ENCODE measurements at places on chromosomes 16 and 17.

GRCh38 chr17:77492446-77493237 is 351.9 kb downstream of the SEC14L1 start:
- no peak for DNase-seq

- no peak for DNase-seq
Observed at GRCh38 chr17:59623151-59623550, 3.5 kb downstream of the CLTC start.

DNA sequence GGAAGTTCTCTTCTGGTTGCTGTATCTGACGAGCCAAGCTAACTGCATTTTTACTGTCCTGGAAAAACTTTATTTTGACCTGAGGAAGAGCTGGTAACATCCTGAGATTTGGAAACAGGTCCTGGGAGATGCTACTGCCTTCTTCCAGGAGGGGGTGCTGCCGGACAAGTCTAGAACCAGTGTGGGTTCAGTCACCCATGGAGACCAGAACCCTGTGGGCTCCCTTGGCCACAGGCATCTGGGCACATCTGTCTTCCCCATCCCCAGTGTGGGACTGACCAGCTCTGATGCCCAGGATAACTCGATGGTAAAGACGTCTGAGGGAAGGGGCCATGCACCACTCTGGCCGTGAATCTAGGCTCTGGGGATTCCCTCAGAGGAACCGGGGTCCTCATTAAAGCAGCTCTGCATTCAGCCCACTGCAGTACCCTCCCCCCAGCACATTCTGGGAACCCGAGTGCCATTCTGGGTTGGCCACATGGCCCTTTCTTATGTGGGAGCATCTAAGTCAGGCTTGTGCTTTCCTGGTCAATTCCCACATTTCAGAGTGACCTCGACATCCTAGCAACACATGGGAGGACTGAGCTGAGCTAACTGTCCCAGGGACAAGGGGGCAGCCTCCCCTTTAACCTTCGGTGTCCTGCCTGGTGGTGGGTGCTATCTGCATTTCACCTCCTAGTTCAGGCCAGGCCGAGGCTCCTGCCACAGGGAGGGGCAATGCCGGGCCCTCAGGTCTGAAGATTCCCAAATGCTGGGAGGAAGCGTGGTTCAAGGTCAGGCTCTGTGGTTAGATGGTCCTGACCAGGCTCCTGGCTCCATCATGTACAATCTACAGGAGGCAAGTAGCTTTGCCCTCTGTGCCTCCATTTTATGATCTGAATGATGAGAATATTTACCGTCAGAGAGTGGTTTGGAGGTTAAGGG is 6.4 kb downstream of the C16orf86 start:
- peak; percentile 79 for DNase-seq

GRCh38 chr17:10600571-10600970 is 51.1 kb upstream of the MYH2 start:
- peak; percentile 20 for DNase-seq

DNA sequence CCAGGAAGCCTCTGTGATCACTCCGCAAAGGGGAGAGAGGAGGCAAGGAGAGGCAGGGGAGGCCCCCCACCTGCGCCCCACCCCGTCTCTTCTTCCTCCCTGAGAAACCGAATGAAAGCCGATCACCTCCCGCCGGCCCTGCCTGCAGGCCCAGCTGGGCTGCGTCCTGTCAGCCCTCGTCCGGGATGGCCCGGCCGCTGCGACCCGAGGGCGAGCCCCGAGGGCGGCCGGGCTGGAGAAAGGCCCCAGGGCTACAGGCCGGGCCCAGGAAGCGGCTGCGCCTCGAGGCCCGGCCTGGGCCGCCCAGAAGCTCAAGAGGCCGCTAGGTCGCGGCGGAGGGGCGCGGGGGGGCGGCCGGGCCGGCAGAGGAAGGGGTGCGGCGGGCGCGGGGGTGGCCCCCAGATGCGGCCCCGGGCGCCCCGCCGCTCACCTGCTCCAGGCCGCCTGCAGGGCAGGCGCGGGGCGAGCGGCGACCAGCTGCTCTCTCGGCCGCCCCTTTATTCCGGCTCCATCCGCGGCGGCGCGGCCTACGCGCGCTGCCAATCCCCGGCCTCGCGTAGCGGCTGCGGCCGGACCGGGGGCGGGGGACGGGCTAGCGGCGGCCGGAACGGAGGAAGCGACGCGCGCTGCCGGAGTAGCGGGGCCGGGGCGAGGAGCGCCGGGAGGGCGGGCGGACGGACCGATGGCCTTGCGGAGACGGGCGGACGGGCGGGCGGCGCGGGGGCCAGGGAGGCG is at the start of gene ZNF319:
Gene ZNF319, minus strand, starts transcription at position 702 of the 735 bp plus-strand sequence. CDS start 2,407 bp downstream, outside the sequence.
- DNase-seq: peak; percentile 34

- DNase-seq: no peak
Observed at GRCh38 chr17:7615265-7615747, 609 bp upstream of the FXR2 start.

DNA sequence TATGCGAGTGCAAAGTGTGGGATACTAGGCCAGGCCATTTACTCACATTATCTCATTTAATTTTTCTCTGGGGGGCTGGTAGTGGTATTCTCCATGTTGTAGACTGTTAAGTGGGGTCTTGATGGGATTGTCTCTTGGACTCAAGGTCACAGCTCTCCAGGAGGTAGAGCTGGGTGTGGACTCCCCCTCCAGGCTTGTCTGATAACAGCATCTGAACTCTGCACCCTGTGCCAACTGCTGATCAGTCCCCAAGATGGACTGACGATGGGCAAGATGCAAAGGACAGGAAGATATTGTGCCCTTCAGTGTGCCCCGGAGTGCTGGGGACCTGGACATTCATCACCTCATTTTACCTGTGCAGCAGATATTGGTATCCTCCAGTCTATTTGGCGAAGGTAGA is 147.8 kb downstream of the MSI2 start:
- DNase-seq: peak; percentile 38

- DNase-seq: peak; percentile 26
Observed at GRCh38 chr17:40035162-40035559, 19.0 kb downstream of the MED24 start.

DNA sequence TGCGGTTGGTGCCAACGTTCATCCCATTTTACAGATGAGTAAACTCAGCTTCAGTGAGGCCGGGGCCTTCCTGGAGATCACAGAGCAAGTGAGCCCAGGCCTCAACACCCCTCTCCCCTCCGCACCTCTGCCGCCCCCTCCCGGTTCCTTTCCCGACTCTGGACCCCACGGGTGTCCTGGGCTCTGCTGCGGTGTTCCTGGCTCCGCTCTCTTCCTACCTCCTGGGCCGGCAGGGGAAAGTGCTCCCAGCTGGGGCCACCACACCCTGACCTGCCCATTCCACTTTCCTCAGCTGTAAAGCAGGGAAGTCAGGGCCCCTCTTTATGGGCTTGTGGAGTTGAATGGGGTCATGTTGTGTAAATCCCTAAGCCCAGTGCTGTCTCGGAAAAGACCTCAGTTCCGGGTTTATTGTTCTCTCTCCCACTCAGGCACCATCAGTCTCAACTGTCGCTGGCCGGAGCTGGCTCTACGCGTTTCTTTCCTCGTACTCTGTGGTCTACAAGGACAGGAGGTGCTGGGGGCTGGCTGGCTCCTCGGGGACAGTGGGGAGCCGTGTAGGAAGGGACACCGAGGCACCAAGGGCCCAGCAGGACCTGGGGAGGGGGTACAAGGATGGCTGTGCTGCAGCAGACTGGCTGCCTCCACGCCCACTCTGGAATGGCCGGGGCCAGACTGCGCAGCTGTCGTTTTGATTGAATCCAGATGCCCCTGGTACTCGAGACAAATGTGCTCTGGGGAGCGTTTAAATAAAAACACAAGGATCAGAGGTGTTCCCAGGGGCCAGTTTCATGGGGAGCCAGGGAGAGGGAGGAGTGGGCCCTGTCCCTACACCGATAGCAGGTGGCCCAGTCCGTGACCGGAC is 21.7 kb upstream of the ACSF3 start:
- no peak for DNase-seq

- DNase-seq: no peak
Observed at GRCh38 chr17:3921502-3922319, 5.4 kb upstream of the P2RX1 start.

GRCh38 chr17:55648086-55648485 is 74.6 kb downstream of the TMEM100 start:
- DNase-seq: no peak

- peak; percentile 31 for DNase-seq
Observed at GRCh38 chr16:84648595-84649510, 542 bp downstream of the KLHL36 start.

- no peak for DNase-seq
Observed at GRCh38 chr16:9663588-9663987, 518.6 kb downstream of the GRIN2A start.

DNA sequence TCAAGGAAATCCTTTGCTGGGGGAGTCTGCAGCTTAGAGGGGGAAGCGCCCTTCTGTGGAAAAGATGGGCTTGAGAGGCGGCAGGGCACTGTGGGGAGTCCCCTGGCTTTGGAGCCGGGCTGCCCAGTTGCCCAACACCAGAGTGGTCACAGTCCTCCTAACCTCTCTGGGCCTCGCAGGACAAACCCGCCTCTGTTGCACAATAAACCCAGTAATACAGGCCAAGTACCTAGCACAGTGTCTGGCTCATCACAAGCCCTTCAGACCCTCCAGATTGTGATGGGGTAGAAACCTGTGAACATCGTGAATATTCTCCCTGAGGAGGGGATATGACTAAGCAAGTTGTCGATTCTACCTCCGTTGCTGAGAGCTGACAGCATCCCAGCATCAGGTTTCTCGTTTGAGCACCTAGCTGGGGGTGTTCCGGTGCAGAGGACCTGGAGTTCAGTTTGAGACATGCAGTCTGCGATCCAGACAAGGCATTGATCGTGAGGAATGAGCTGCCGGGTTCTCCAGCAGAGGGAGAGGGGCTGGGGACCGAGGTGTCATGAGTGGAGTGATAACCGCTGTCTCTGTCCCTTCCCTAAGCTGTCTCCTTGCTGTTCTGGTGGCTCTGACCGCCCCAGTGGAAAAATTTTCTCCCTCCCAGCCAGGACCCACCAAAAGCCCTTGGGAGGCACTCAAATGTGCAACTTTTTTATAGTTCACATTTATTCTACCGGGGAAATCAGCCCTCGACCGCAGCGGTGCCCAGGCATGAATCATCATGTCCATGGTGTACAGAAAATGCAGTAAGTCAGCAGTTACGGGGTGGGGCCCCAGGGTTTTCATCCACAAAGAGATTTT is 161.9 kb downstream of the WSCD1 start:
- peak; percentile 79 for DNase-seq

- no peak for DNase-seq
Observed at GRCh38 chr17:71115669-71115972, 946.3 kb downstream of the KCNJ2 start.

- no peak for DNase-seq
Observed at GRCh38 chr16:56348168-56349085, 76.9 kb downstream of the AMFR start.

- no peak for DNase-seq
Observed at GRCh38 chr17:28937044-28937729, 14.1 kb downstream of the PHF12 start.

- peak; percentile 60 for DNase-seq
Observed at GRCh38 chr16:82061861-82062525, 26.9 kb downstream of the HSD17B2 start.

GRCh38 chr17:57441270-57441600 is 184.9 kb downstream of the MSI2 start:
- no peak for DNase-seq

DNA sequence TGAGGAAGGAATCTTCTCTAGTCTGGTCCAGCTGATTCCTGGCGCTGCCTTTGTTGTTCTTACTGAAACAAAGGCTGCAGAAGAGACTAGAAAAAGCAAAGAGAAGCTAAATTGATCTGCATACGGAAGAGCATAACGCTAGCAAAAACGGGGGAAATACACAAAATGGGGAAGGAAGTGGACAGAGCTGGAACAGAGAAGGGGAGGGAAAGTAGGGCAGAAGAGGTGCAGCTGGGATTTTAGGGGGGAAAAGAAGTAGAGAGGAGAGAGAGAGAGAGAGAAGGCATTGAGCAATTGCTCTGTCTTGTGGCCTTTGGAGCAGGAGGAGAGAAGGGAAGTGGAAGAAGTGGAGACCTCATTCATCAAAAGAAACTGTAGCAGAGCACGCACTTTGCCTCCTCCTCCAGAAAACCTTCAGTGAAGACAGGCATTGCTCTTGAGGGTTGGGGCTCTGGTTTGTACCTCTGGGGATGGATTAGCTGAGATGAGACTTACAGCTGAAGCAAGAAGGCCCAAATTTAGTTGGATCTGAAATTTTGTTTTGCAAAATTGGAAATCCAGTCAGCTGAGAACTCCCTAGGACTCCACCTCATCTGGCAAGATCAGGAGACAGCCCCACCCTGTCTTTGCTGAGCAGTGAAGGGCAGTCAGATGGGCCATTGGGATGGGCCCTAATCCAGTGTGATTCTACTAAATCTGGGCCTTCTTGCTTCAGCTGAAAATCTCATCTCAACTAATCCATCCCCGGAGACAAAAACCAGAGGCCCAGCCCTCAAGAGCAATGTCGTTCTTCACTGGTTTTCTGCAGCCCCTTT is 55.8 kb downstream of the CDRT4 start:
- no peak for DNase-seq

GRCh38 chr16:31458073-31458843 is 1.0 kb upstream of the ARMC5 start:
- DNase-seq: peak; percentile 54

DNA sequence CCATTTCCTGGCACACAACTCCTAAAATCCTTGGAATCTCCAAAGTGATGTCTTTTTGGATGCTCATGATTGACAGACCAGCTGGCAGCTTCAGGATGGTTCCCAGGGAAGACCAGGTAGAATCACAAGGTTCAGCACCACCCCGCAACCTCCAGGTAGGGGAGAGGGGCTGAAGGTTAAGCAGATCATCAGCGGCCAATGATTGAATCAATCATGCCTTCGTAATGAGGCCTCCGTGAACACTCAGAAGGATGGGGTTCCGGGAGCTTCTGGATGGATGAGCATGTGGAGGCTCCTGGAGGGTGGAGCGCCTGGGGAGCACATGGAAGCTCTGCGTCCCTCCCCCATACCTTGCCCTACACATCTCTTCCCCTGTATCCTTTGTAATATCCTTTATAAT is 185.9 kb downstream of the SEC14L1 start:
- DNase-seq: no peak

DNA sequence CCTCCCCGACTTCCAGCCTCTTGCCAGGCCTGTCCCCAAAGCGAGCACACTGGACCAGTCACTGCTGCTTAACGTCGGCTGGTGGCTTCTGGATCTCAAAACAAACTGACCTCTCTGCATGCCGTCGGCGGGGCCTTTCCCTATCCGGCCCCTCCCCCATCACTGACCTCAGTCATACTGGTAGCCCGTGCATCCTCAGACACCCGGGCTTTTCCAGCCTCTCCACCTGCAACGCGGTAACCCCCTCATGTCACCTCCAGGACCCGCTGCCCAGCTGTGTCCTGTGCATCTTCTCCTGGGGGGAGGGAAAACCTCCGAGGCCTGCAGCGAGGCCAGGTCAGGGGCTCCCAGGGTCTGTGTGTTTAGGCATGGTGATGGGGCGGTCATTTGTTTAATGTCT is 138.6 kb upstream of the CHMP6 start:
- DNase-seq: no peak

- DNase-seq: no peak
Observed at GRCh38 chr17:68433911-68434508, 23.3 kb downstream of the WIPI1 start.

- no peak for DNase-seq
Observed at GRCh38 chr16:2172688-2173335, 17.2 kb downstream of the TRAF7 start.

GRCh38 chr16:57472665-57473060 is 10.2 kb downstream of the POLR2C start:
- no peak for DNase-seq

GRCh38 chr16:72764015-72764654 is 283.8 kb downstream of the ZFHX3 start:
- DNase-seq: no peak

Measured in ACHN (cell line).